ENCODE measurements at places on chromosomes 6 and 20.

- DNase-seq: no peak
Measured at GRCh38 chr6:39083231-39083634, 31.8 kb downstream of the SAYSD1 start.

GRCh38 chr6:79802657-79803300 lies 144.6 kb downstream of the ELOVL4 start:
- no peak for DNase-seq

DNA sequence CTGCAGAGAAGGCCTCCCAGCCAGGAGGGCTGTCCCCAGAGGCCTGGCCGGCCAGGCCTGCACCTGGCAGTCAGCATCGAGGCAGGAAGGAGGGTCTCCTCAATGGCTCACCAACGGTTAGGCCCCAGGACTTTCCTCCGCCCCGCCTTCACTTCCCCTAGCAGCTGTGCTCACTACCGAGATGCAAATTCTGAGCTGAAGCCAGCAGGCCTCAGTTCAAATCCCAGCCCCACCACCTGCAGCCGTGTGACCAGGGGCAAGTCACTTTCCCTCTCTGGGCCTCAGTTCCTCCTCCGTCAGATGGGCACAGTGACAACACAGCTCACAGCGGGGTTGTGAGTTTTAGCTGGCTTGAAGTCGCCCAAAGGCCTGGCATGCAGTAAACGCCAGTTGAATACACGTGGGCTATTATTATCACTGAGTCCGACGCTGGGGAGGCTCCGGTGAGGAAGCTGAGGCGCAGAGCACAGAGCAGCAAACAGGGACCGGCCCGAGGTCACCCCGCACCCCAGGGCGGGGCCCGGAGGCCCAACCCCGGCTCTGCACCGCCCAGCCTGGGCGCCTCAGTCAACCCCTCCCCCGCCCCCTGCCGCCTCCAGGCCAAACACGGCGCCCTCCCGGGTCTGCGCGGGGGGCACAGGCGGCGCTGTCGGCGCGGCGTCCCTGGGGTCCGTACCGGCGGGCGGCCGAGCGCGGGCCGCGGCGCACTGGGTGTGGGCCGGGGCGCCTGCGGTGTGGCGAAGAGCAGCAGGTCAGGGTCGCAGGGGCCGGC lies 671 bp downstream of the E2F1 start:
- DNase-seq: peak; percentile 66

GRCh38 chr6:169795196-169795595 lies 43.8 kb downstream of the ERMARD start:
- DNase-seq: no peak

DNA sequence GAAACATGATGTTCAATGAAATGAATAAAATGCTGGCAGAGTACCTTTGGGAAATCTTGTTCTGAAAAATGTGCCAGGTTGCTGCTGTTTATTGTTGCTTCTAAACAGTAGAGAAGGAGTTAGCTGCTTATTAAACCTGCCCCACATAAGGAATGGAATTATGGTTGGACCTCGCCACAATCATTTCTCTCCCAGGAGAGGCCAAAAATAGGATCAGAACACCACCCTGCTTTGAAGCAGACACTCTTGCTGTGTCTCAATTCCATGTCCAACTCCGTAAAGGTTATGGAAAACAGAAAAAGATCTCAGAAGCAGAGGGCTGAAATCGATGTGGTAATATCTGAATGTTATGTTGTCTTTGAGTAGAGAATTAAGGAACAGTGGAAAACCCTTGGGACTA lies 27.9 kb downstream of the AFG1L start:
- DNase-seq: no peak

GRCh38 chr6:112986321-112986720 lies 639.2 kb downstream of the RFPL4B start:
- no peak for DNase-seq
